Right lung (tissue), 10 donors: ENCODE measurements at places on chromosomes 16 and 17.

- DNase-seq: no peak
Observed at GRCh38 chr17:62163847-62164246, 98.8 kb upstream of the MED13 start.

DNA sequence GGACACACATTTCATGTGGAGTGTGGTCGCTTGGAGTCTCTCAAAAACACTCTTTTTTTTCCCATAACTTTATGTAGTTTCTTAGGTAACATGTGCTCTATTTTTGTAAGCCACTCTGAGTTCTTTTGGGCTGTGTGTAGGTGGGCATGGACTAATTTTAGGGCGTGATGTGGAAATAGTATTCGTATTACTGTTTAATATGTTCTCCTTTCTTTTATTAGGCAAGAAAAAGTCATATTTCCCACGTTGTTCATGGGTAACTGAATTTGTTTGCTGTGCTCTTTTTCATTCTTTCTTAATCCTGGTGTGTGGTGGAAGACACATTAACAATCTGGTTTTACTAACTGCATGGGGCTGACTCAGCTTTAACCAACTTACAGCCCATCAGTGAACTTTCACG, 27.4 kb downstream of the NDEL1 start:
- DNase-seq: no peak

- no peak for DNase-seq
Observed at GRCh38 chr17:67004181-67004580, 39.7 kb downstream of the CACNG4 start.

- no peak for DNase-seq
Observed at GRCh38 chr17:74916851-74917199, 6.2 kb downstream of the USH1G start.

- peak; percentile 91 for DNase-seq
Observed at GRCh38 chr17:66580184-66580955, 254.5 kb upstream of the CACNG5 start.

GRCh38 chr17:63445571-63445953, 544 bp downstream of the CYB561 start:
- peak; percentile 58 for DNase-seq

- DNase-seq: no peak
Observed at GRCh38 chr16:30778549-30779244, 8.3 kb downstream of the ZNF629 start.

DNA sequence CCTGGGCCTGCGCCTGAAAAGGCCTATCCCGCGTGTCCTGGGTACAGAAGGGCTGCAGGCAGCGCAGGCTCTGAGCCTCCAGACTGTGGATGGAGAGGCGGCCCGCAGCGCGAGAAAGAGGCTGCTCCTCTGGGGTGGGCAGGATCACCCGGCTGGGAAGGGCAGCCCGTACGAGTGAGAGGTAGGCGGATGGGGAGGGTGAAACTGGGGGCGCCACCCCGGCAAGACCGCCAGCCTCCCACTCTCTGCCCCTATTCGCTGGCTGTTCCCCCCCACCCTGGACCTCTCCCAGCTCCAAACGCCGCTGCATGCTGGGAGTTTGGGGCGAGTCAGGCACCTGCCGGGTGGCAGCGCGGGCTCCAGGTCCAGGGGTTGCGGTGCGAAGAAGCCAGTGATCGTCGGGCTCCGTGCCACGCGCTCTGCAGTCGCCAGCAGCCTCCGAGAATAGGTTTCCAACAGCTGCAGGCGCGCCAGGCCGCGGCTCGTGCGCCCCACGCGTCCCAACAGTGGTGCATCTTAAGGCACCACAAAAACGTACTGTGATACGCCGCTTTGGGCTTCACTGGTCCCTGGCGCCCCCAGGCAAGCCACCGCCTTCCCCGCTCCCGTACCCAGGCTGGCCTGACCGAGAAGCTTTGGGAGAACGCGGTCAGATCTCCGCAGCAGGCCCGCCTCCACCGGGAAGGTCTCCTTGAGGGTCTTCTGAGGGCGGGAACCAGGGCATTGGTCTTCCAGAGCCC, 1.1 kb downstream of the NOXO1 start:
- DNase-seq: no peak

- no peak for DNase-seq
Observed at GRCh38 chr17:36939052-36939801, 2.0 kb downstream of the LHX1 start.

- DNase-seq: no peak
Observed at GRCh38 chr17:15012351-15012980, 252.7 kb downstream of the PMP22 start.

DNA sequence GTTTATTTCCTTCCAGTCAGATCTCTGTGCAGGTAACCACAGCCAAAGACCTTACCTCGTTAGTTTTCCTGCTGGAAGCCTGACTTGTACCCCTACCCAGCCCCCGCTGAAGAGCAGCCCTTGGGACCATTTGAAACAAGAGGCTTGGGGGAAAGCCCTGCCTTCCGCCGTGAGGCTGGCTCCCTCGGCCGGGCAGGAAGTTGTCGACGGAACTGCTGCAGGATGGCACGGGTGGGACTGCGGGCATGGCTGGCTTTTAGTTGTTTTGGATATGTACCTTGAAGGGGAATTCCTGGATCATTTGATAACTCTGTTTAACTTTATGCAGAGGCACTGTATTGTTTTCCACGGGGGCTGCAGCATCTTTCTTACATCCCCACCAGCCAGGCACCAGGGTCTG, 49.0 kb upstream of the ENDOV start:
- DNase-seq: no peak

DNA sequence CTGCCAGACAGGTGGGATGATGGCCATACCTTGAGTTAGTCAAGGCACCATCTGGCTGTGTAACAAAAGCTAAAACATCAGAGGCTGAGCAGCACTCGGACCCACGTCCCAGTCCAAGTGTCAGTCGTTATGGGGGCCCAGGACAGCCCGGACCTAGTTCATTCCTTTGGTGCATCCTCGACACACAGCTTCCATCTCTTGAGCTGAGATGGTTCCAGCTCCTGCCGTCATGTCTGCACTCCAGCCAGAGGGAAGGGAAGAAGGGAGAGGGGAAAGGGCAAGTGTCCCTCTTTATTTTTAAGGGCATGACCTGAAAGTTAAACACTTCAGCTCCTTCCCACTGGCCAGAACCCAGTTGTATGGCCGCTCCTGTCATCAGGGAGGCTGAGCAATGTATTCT, 218.0 kb downstream of the SEC14L1 start:
- no peak for DNase-seq

DNA sequence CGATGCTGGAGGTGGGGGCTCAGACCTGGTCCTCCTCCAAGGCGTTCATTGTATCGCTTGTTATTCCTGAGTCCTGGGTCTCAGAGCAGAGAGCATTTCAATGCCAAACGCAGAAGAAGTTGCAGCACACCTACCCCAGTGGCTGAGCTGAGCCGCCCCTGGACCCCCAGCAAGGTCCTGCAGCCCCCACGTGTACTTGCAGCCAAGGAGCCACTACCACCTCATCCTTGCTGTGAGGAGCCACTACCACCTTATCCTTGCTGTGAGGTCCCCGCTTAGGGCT, 13.5 kb downstream of the PLLP start:
- DNase-seq: no peak

- DNase-seq: peak; percentile 55
Observed at GRCh38 chr17:8894673-8895578, 27.5 kb upstream of the PIK3R6 start.

DNA sequence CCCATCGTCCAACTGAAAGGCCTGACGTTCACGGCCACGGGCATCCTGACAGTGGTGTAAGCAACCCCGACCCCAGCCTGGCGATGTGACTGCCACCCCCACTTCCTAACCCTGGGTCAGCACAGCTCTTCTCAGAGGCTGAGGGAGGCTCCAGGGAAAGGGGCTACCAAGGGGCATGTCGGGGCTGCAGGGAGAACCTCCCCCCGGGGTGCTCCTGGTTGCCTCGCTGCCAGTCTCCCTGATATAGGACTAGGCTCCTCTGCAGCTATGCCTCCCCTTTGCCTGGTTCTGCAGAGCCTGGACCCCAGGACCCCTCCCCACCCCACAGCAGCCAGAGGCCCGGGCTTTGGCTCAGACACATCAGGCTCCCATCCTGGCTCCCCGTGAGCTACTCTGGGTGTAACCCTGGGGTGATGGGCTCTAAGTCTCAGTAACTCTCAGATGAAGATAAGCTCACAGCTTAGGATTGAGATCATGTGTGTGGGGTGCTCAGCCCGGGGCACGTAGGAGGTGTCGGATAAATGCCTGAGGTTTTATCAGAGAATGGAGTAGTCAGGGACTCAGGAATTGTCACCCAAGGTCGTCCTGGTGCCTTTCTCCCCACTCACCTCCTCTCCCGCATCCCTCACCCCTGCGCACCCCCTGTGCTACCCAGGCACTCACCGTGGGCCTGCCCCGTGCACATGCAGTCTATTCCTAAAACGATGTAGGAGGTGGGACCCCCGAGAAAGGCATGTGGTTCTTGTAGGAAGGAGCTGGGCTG, 10.6 kb downstream of the ITGAD start:
- DNase-seq: no peak

DNA sequence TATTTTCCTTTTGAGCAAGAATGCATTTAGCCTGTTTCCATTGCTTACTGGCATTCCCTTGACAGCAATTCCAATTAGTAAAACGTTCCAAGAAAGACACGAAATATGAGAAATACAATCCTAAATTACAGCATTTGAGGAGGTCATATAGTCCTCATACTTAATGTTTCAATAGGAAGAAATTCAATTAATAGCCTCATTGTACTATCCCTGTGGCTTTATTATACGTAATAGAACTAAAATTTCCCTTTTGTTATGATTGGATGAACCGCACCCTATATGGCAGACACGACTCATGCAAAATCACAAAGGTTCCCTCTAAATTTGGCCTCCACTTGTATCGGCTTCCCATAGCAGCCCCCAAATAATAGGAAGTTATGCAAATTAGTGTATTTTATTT, 291.7 kb downstream of the CEP112 start:
- DNase-seq: no peak

DNA sequence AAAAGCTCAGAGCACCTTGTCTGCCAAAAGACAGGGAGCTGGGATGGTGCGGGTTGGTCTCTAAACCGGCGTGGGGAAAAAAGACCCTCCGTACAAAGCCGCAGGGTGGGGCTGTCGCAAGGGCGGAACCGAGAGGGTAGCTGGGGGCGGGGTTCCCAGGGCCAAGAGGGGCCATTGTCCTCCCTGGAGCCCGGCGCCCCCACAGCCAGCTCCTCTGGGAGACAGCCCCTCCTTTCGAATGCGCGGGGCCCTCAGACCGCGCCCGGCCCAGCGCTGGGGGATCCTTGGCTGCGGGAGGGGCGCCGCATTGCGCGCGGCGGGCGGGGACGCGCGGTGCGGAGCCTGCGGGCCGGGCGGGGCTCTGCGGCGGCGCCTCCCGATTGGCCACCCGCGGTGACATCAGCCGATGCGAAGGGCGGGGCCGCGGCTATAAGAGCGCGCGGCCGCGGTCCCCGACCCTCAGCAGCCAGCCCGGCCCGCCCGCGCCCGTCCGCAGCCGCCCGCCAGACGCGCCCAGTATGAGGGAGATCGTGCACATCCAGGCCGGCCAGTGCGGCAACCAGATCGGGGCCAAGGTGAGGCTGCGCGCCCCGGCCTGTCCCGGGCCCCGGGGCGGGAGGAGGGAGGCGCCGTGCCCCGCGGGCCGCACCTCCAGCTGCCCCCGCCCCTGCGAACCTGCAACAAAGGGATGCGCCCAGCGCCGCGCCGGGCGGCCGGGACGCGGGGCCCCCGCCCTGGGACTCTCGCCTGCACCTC, at the start of gene TUBB3:
Gene TUBB3, plus strand, starts transcription at position 459 of the 756 bp plus-strand sequence. Its CDS starts 60 bp downstream, at position 519.
- peak; percentile 40 for DNase-seq

- no peak for DNase-seq
Observed at GRCh38 chr17:64332502-64332901, 58.2 kb downstream of the PECAM1 start.

DNA sequence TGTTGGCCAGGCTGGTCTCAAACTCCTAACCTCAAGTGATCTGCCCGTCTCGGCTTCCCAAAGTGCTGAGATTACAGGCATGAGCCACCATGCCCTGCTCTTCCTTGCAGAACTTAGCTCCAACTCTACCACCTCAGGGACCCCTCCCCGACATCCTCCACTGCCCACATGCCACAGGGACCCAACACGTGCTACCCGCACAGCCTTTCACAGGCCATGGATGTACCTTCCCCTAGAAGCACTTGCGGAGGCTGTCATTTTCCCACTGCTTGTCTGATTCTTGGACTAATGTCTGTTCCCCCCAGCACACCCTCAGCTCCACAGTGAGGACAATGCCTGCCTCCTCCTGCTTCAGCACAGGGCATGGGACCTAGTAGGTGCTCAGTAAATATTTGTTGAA, 147.4 kb downstream of the ZNF423 start:
- DNase-seq: no peak

DNA sequence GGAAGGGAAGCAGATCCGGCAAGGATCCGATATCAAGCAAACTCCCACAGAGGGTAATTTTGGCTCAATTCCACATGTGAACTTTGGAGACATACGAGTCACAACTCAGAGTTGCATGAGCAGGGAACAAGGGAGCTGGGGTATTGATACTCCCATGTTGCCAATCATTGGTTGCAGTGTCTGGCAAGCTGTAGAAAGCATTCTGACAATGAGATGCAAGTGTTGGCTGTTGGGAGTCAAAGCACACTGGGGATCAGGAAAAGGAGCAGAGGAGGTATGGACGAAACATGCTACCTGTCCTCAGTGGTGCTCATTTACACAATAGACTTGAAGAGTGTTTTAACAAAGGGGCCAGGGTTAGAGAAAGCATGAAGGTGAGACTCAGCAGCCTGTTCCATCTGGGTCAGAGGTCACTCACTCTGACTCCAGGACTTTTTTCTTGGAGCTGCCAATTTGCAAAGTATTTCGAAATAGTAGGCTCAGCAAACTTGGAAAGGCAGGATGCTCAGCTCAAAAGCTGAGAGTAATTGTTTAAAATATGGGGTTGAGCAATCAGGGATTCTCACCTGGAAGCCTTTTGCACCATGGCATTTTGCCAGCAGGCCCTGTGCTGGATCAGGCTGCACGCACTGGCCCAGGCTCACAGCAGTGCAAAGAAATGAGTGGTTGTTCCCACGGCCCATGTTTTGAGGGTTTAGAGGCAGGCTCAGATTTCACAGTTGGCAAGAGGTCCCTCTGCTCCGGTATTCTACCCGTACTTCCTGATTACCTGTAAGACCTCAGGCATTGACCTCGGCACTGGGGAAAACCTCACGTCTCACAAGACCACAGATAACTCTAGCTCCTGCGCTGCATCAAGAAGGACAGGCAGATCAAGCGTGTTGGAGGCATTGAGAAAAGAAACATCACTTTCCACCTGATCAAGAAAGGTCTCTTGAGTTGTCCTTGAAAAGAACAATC, 17.6 kb upstream of the NKD1 start:
- DNase-seq: peak; percentile 29
